Amniotic epithelial cell (primary cell): ENCODE measurements at places on chromosomes 12 and 14.

DNA sequence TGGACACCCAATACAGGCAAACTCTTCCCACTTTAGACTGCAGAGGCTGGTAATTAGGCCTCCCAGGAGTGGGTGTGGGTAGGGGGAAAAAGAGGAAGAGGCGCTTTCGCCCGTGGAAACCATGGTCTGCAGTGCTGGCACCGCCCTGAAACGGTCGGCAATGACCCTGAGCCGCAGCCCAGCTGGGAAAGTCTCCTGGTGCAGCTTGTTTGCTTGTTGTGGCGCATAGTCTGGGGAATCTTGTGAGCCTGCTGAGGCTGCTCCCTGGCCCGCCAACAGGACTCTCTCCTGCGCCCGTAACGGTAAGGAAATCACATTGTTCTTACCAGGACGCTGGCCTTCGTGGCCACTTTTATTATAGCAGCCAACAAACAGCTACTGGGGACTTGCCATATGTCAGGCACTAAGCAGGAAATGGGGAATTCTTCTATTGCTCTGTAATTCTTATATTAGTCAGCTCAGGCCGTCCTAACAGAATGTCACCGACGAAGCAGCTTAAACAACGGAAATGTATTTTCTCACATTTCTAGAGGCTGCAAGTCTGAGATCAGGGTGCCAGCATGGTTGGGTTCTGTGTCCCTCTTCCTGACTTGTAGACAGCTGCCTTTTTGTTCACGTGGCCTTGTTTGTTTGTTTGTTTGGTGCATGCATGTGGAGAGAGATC lies 52.5 kb upstream of the RIN3 start:
- DNase-seq, result no peak

GRCh38 chr12:91773749-91774429 lies 371.8 kb downstream of the BTG1 start:
- no peak for DNase-seq

- no peak for DNase-seq
These were observed 1921.9 kb upstream of the SEL1L start for GRCh38 chr14:83455561-83455960.

GRCh38 chr14:21098076-21098891 lies at the start of gene ZNF219:
Gene ZNF219, minus strand, starts transcription at chr14:21098655. Its CDS starts 5,064 bp downstream, at chr14:21093591.
- DNase-seq, result peak; percentile 44

- DNase-seq, result peak; percentile 82
These were observed 9.6 kb downstream of the GSG1 start for GRCh38 chr12:13093848-13094220.

DNA sequence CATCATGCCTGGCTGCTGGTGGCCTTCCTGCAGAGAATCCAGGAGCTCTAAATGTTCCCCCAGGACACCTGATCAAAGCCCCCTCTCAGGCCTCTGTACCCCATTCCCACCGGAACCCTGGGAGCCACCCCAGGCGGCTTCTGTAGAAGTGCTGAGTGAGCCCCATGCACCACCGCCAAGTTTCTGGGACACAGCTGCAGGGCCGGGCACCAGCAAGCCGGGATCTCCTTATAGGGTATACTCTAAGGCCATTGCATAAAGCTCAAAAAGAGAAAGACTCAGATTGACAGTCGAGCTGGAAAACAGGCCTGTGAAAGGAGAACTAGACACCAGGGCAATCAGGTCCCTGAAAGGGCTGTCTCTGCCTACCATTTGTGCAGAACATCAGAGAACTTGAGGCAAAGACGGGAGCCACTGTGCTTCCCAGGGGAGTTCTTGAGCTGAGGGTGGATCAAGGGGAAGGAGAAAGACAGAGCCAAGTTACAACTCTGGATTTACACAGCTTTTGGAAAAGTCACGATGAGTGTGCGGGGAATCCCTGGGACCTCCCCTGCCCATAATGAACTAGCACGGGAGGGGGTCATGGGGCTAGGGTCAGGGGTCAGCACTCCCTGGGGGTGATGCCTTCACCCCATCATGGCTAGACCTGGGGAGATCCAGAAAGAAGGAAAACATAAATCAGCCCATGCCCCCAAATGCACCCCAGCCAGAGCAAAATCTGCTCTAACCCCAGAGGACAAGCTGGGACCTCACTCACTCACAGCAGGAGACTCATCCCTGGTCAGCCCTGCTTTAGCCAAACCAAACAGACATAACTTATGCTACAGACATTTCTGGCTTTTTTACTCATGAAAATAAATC lies 51.1 kb downstream of the ITPK1 start:
- DNase-seq, result peak; percentile 9

DNA sequence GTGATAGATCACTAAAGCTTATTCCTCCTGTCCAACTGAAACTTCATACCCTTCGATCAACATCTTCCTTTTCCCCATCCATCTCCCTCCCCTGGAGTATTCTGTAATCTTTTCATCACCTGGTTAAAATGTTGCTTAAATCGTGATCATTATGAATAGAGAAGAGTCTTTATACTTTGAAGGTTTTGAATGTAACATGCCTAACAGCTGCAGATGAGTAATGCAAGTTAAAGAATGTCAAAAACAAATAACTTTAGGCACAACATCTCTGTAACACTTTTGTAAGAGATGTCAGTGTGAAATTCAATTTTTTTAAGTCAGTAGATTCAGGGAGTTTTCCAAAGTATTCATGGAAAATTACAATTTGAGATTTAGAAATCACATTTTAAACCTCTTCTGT lies 25.0 kb downstream of the RXYLT1 start:
- DNase-seq, result no peak

DNA sequence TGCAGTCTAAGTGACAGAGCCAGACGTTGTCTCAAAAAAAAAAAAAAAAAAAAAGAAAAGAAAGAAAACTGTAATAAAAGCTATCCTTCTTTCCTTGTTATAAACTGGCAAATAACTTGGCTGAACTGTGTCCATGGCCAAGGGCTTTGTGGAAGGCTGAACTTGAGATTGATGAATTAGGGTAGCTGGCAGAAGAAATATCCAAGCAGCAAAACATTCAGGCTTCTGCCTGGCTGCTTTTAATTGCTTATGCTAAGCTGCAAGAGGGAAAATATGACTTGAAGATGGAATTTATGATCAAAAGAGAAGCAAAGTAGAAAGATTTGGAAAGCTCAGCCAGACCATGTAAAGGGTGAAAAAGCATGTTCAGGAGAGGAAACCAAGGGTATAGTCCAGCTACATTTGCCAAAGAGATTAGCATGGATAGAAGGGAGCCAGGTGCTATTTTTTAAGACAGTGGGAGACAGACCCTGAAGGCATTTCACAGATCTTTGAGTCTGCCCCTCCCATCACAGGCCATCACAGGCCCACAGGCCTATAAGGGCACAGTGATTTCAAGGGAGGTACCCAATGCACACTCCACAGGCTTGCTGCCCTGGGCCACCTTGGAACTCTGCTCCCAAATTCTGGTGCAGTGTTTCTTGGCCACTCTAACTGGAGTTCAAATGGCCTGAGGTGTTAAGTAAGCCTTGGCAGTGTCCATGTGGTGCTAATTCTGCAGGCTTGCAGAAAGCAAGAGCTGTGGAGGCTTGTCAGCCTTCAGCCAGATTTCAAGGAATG lies 226.0 kb downstream of the AEBP2 start:
- DNase-seq, result no peak

- peak; percentile 9 for DNase-seq
These were observed 1025.7 kb upstream of the TMEM132C start for GRCh38 chr12:127241072-127241817.

- no peak for DNase-seq
These were observed 158.0 kb upstream of the MGAT4C start for GRCh38 chr12:86414201-86414600.

GRCh38 chr14:21652209-21652808 lies 1.3 kb upstream of the OR4E2 start:
- no peak for DNase-seq

DNA sequence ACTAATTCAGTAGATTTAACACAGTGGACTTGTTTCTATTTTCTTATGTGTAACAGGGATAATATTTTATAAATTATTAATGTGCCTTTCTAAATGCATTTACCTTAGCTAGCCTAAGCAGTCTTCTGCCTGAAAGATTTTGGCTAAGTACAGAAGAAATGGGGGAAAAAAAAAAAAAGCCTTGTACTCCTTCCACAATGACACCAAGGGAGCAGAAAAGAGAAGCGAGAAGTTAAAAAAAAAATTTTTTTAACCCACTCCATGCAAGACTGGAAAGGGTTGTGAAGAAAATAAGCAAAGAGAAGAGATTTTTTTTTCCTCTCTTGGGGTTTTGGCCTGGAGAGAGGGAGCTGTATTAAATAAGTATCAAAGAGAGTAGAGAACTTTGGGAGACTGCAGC lies 28.7 kb downstream of the NELL2 start:
- DNase-seq, result no peak

- no peak for DNase-seq
These were observed 57.1 kb downstream of the VWF start for GRCh38 chr12:6067152-6067916.
